ENCODE measurements at places on chromosomes 5 and 9.

- no peak for DNase-seq
Observed at GRCh38 chr9:82410866-82411265, 422.3 kb downstream of the SPATA31D1 start.

- no peak for DNase-seq
Observed at GRCh38 chr5:140112685-140113179, 1.2 kb upstream of the PURA start.

DNA sequence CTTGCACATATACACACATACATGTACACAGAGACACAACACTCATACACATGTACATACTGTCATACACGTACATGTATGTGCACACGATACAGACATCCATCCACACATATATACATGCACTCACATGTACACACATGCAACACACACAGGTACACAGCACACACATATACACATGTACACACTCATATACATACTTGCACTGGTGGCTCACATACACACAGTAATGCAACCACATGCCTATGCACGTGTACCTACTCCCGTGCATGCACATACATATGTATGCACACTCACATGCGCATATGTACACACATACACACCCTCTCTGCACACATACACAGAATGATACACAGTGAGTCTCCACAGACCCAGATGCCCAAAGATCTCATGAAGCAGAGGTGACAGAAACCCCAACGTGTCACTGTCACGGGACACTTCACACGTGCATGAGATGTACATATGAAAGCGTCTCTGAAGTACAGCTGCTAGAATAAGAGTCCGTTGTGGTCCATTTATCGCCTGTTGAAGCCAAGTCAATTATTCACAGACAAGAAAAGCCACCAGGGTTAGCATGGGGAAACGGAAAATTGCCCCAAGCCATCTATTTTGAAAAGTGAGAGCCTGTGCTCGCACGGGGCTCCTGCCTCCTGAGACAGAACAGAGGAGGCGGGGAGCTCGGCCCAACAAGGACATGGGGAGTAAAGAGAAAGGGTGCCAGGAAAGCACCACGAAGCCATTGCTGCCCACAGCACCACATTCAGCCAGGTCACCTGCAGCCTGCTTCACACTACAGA is 24.9 kb downstream of the LPCAT1 start:
- no peak for DNase-seq

GRCh38 chr9:92949266-92949982 is 2.1 kb downstream of the FGD3 start:
- no peak for DNase-seq

DNA sequence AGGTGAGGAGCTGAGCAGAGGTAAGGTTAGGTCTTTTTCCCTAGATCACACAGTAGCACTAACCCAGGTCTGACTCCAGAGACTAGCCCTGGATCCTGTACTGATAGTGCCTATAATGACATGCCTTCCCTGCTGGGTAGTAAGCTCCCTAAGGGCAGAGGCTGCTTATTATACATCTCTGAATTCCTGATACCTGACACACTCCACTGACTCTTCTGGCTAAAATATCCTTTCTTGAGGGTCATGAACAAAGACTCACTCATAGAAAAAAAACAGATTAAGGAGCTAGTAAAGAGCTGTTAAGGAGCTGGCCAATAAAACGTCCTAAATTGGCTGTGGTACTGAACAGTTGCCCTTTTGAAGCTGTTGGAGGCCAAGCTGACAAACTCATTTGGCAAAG is 149.0 kb upstream of the ITGA1 start:
- no peak for DNase-seq
